ENCODE measurements at places on chromosomes 1 and 21. TPM values are rescaled to one million over a fixed set of nuclear protein-coding genes. Genes with fewer than 3 reads are reported as not detected.

- peaks cover 17% of the 10 kb centered on the region for H3K36me3 ChIP-seq
- H3K27me3 ChIP-seq, result no peaks in the 10 kb centered on the region
- H3K4me3 ChIP-seq, result peak within 1 kb of the TSS; percentile 59
- peaks cover 32% of the 10 kb centered on the region for H3K4me1 ChIP-seq
- DNase-seq, result peak; percentile 87
Observed at GRCh38 chr1:228487336-228488124, at the start of gene RNF187. Gene RNF187, plus strand, starts transcription at chr1:228487382.

DNA sequence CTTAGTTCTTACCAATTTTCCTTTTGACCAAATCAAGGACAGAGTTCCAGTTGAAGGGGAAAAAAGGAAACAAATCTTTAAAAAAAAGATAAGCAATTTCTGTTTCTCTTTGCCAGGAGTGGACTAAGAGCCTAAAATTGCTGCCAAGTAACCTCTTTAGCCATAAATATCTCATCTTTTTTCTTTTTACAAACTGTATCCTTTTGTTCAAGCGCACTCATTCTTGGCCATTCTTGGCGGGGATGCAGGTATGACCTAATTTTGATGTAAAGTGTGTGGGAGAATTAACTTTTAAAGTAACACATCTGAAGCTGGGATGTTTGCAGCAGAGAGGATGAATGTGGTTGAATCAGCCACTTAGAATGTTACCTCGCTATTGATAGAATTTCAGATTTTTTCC lies 13.4 kb upstream of the KIF1B start:
- no peak overlapping the region for H3K4me3 ChIP-seq
- no peak for DNase-seq
- no peaks in the 10 kb centered on the region for H3K4me1 ChIP-seq
- H3K27me3 ChIP-seq, result no peaks in the 10 kb centered on the region
- no peaks in the 10 kb centered on the region for H3K36me3 ChIP-seq
- H3K27ac ChIP-seq, result no peak overlapping the region

DNA sequence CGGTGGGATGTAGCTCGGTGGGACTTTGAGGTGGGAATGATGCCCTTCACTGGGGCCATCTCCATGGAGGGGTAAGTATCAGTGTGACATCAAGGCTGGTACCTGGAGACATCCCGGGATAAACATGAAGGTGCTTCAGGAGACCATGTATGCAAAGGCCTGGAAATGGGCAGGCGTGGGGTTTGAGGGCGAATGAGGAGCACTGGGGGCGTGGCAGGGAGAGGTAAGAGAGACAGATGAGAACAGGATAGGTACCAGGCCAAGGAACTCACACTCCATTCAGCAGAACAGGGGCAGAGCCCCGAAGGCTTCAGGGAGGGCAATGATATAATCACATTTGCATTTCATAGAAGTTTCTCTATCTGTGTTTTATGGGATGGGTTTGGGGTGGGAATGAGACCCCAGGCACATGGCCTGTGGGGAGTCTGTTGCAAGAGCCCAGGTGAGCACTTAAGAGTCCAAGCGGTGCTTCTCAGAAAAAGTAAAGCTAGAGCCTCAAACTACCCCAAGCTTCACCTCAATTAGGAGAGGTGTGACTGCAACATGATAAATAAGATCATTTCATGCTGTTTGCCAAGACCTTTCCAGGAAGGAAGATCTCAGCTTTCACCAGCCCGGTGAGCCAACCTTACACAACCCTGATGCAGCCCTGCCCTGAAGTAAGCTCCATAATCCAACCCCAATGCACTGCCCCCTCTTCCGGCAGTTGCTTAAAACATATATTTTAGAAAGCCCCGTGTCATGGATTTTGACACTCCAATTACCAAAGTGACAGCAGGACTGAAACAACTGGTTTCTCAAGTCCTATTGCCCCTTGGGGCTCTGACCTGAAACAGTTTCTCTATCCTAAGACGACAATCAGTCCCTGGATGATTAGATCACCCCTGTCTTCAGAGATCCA lies 7.4 kb downstream of the S100A9 start:
- DNase-seq, result no peak
- H3K36me3 ChIP-seq, result no peaks in the 10 kb centered on the region
- no peak overlapping the region for H3K27ac ChIP-seq
- no peaks in the 10 kb centered on the region for H3K27me3 ChIP-seq
- H3K4me1 ChIP-seq, result peaks cover 7% of the 10 kb centered on the region

The DIRAS3 gene
- total RNA-seq, result 2.3 TPM

The LRRC8C gene
- total RNA-seq, result 5.2 TPM

DNA sequence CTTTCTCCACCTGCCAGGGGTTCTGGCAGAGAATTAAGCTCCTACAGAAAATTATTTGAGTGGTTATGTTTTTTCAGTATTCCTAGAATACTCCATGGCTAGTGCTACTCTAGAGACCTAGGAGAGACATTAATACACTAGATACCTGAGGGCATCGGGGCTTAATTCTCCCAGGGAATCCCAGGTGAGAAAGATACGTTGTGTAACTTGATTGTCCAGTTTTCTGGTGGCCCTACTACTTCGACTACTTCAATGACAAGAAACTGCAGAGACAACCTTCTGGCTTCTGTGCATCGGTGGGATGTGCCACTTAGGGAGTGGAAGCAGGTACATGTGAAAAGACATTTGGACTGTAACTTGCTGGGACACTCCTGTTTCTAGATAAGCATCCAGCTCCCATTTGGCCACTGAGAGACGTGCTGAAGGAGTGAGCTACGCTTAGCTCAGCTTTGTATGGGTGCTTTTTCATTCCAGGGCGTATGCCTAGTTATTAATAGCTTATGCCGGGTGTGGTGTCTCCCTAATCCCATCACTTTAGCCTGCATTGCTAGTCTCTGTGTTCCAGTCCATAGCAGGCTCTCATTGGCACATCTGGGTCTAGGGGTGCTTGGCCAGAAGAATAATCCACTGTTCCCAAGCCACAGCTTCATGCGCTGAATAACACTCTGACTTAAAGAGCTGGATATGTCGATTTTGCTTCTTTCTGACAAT lies 300.7 kb downstream of the SIPA1L2 start:
- no peak overlapping the region for H3K4me3 ChIP-seq
- no peaks in the 10 kb centered on the region for H3K4me1 ChIP-seq
- no peak for DNase-seq
- H3K27me3 ChIP-seq, result no peaks in the 10 kb centered on the region
- no peaks in the 10 kb centered on the region for H3K36me3 ChIP-seq

All from upper lobe of left lung (tissue), 6 donors.